Mesenteric fat pad (tissue), 1 donor: ENCODE measurements at places on chromosomes 13 and 19. TPM values are rescaled to one million over a fixed set of nuclear protein-coding genes. Genes with fewer than 3 reads are reported as not detected.

GRCh38 chr13:51837016-51837415, 8.0 kb downstream of the TMEM272 start:
- DNase-seq, result no peak

Gene SIGLECL1
- total RNA-seq, result not detected

Gene RFPL4A
- total RNA-seq, result not detected

GRCh38 chr19:49056101-49056901, 1.2 kb downstream of the CGB7 start:
- no peak for DNase-seq

GRCh38 chr19:56091066-56091490, 30.0 kb downstream of the ZNF787 start:
- no peak for DNase-seq

DNA sequence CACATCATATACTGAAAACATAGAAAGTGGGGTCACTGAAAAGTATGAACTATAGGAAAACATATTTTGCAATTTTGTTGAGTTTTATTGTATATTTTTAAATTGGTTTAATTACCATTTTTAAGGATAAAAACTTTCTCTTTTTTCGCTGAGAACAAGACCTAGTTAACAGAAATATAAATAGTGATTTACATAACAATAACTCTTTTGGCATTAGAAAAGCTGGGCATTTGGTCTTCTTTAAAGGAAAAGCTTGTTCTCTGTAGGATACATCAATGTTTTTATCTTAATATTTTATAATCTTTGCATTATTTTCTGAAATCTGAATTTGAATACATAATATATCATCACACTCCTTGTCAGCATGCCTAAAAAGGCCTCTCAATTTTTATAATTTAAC, 47.4 kb upstream of the MYCBP2 start:
- DNase-seq, result no peak

DNA sequence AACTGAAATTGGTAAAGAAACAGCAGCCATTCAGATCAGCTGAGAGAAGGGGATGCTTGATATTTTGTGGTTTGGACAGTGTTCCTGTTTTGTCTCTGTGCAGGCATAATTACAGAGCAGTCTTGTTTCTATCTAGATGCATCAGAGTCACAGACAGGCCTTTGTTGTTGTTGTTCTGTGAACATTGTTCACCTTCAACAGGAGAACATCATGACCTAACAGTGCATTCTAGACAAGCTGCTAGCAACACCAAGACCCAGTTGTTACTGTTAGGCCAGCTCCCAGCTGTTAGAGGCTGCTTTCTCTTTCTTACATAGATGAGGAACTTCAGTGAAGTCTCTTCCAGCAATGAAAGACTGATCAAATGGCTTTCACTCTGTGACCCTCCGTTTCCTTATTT, 8.5 kb upstream of the LSR start:
- DNase-seq, result no peak
